CMK (cell line): ENCODE measurements at places on chromosomes 16 and 17.

GRCh38 chr17:76276069-76276431, 10.9 kb downstream of the UBALD2 start:
- no peak for DNase-seq

DNA sequence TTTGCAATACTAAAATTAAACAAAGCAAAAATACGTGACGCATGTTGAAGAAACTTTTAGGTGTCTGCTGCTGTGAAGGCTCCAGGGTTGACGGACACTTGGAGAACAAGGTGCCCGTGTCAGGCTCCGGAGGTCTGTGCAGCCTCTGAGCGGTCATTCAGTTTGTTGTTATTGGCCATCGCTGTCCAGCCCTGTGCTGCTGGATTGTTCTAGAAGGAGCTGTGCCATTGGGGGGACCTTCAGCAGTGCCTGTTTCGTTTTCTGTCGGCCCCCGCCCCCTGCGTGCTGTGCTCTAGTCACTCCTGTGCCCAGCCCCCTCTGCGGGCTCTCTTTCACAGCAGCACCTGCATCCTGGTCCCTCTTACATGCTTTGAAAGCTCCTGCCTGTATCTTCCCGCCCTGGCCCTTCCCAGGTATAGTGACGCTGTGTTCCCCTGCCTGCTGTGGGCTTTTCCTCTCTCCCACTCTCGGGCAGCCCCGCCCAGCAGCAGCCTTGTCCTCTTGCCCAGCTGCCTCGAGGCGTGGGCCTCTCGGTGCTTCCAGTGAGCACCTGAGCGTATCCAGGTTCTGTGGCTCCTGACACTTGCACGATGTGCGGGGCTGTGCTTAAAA, 50.7 kb downstream of the RNF213 start:
- DNase-seq, result no peak

DNA sequence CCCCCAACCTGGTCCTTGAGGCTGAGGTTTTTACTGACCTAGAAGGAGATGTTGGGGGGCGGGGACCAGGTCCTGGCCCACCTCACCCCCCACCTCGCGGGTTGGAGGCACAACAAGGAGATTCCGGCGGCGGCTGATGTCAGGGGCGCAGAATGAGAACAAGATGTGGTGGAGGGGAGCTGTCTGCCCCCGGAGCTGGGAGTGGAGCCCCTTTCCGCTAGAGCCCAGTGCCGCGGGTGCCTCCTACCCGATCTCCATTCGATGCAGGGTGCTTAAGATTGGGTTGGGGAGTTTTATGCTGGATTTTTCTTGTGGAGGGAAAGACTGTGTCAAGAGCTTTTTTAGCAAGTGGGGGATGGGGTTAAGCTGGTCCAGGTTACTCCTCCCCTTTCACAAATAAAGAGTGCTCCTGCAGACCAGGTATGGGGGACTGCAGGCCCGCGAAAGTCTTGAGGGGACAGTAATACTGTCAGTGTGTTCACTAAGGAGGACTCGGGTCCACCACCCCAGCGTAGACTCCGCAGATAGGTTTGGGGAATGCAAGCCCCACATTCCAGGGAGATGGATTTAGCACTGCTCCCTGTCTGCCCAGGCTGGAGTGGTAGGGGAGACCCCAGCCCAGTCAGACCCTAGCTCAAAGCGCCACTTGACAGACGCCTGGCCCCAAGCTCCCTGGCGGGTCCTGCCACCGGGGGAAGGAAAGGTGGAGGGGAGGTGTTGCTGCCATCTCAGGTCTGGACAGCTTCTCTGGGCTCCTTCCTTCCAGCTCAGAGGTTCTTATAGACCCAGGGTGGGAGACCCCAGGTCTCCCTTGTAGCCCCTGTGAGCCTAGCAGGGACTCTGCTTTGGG, 2.0 kb downstream of the CACNA1G start:
- DNase-seq, result no peak

- no peak for DNase-seq
Measured at GRCh38 chr17:81340607-81341515, 45.8 kb upstream of the SLC38A10 start.

GRCh38 chr16:19854543-19854876, 30.1 kb downstream of the GPRC5B start:
- DNase-seq, result no peak

- DNase-seq, result no peak
Measured at GRCh38 chr16:57186872-57187854, 1.0 kb downstream of the RSPRY1 start.

DNA sequence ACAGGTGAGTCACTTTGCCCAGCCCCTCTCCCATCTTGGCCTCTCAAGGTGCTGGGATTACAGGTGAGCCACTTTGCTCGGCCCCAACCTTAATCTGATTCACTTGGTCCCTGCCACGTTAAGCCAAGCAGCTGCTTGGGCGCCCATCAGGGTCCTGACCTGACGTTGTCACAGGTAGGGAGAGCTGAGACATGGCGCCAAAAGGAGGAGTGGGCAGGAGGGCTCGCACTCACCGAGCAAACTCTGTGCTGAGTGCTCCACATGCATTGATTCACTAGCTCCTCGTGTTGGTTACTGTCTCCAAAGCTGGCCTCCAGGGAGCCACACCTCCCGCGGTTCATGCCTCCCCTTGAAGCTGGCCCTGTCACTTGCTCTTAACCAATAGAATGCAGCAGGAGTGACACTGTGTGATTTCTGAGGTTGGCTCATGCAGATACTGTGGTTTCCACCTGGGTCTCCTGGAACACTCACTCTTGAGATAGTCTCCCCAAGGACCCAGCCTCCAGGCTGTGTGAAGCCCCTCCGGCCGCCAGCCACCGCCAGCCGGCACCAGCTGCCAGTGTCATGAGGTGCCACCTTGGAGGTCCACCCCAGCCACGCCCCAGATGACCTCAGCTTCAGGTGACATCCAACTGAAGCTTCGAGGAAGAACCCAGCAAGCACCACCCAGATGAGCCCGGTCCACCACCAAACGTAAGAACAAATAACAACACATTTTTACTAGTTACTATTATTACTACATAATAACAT, 223.0 kb downstream of the GSG1L start:
- DNase-seq, result no peak
